ENCODE measurements at places on chromosomes 5 and 9.
A peak's percentile ranks its signal among the peaks of the same experiment; 100 is the strongest.

DNA sequence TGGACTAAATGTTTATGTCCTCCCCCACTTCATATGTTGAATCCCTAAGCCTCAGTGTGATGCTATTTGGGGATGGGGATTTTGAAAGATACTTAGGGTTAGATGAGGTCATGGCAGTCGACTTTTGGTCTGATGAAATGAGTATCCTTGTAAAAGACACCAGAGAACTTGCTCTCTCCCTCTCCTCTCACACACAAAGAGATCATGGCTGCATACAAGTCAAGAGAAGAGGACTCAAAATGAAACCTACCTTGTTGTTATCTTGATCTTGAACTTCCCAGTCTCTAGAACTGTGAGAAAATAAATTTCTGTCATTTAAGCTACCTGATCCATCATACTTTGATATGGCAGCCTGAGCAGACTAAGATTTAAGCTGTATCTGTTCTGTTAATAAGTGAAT is 144.0 kb upstream of the HAPLN1 start:
- no peak for DNase-seq

DNA sequence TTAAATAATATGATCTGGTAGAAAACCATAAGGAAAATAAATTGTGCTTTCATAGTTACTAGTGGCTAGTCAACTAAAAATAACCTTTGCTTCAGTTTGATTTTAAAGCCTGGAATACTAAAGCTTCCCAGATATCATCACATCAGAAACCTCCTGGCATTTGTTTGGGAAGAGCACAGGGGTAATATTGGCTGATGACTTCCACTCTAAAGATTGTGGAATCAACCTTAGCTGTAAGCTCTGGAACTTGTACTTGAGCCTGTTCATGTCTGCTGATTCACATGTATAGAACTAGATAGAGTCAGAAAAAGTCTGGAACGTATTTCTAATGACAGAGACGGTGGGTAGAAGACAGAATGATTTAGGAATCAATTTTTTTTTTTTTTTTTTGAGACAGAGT is 345.0 kb downstream of the CWC27 start:
- no peak for DNase-seq

DNA sequence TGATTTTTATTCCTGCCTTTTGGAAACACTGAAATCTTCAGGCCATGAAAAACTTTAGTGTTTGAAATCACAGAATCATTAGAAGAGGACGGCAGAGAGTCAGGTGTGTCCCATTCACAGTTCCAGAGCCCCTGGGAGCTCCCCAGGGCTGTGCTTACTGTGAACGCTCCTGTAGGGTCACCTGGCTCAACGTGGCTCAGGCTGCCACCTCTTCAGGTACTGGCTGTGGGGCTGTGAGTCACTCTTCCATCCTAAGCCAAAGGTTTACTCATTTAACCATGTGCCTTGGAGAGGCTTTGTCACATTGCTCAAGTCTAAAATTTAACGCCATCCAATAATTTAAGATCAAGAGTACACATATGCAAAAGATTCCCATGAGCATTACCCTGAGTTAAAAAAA is 50.2 kb upstream of the FSTL4 start:
- no peak for DNase-seq

DNA sequence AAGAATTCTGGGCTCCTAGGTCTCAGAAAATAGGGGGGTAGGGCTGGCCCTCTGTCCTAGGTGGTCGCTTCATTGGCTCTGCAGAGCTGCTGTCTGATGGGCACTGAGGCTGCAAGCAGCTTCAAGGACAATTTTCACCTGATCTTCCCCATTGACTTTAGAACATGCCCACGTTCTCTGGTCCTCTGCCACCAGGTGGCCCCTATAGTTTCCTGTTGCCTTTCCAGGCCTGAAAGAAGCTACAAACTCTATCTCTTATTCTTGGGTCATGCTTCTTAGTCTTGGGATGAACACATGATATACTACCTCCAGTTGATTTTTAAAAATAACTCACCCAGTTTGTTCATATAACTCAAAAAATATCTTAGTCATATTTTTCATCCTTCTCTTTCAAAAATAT is 26.3 kb downstream of the SPZ1 start:
- peak; percentile 6 for DNase-seq

GRCh38 chr5:133610489-133611356 is 1.6 kb downstream of the FSTL4 start:
- DNase-seq = no peak

DNA sequence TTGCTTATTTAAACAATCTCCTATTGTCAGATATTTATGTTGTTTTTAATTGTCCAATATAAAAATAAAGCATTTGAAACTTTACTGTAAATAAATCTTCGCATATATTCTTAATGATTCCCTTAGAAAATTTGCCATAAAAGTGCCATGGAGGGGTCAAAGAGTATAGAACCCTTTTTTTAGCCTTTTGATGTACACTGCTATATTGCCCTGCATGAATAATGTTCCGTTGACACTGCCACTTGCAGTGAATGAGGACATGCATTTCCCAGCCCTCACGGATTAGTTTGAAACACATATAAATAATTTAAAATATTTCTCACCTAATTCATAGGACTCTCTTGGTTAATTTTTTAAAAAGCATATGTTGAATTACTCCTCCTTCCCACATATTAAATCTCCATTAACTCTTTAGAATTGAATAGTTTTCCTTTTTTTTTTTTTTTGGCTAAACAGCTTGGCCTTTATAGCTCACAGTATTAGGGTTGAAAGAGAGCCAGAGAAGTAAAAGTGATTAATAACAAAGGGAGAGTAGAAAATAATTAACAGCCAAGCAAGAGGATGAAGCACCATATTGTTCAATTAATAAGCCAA is 129.8 kb upstream of the SGCD start:
- no peak for DNase-seq

DNA sequence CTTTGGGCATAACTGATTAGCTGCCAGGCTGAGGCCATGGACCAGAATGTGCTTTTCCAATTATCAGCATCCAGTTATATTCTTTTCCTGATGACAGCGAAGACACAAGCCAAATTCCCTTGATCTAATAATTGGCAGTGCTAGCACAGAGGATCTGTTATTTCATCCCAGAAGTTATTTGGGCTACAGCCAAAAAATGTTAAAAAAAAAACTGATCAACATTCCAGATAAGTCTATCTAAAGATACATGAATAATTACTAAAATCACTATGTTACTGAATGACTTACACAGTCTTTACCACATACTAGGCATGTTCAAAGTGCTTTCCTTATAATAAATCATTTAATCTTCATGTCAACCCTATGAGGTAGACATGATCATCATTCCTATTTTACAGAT is 13.5 kb upstream of the PDZD2 start:
- DNase-seq = no peak

DNA sequence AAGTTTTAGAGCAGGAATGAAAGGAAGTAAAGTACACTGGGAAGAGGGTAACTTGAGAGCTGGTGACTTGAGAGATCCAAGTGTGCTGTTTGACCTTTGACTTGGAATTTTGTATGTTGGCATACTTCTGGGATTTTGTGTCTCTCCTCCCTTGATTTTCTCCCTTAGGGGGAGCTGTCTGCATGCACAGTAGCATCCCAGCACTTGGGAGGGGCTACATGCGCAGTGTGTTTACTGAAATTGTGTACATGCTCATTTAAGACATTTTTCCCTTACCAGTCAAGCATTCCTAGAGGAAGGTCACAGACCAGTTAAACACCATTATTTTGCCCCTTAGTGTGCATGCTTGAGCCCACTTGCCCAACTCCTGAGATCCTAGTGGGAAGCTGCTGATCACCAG is 120.1 kb downstream of the ZNF622 start:
- DNase-seq = no peak

DNA sequence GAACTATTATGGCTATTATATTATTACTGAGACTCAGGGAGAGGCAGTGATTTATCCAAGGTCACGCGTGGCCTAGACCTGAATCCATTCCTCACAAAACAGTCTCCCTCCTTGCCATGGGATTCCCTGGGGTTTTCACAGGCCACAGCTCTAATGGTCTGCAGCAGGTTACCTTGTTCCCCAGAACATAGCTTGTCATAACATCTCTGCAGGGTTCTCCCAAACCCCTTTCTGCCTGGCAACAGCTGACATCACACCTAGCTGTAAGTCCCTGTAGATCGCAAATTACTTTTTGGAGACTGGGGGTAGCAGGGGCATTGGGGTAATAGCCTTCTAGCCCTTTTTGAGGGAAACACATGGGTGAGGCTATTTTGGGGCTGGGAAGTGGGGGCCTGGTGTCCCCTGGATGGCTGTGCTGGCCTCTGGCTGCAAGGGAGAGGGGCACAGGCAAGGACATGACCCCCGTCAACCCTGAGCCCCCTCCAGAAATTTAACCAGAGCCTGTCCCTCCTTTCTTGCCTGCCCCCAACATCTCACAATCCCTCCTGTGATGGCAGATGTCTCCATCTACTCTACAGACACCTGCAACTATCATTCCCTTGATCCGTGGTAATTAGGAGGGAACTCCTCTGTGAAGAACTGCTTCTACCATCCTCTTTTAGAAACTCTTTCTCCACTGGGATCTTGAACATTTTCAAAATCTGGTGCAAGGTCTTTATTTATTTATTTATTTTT is 1.3 kb downstream of the CD74 start:
- peak; percentile 41 for DNase-seq

- DNase-seq = no peak
These were observed 1.0 kb downstream of the FOXE1 start for GRCh38 chr9:97853844-97854695.

DNA sequence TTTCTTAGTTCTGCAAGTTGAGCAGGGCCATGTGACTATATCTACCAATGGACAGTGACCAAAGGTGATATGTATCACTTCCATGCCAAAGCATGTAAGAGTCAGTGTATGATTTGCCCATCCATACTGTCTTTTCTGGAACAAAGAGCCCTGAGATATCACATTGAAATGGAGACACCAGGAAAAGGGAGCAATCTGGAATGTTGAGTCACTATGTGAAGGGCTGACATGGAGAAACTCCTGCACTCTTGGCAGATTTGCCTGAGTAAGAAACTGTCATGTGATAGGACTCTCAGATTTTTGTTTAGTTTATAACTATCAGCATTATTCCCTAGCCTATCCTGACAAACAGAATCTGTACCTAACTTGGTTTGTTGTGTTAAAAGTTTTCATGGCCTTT is 29.8 kb upstream of the TMEM161B start:
- DNase-seq = no peak

GRCh38 chr5:178411083-178411482 is 178.5 kb upstream of the PHYKPL start:
- no peak for DNase-seq

DNA sequence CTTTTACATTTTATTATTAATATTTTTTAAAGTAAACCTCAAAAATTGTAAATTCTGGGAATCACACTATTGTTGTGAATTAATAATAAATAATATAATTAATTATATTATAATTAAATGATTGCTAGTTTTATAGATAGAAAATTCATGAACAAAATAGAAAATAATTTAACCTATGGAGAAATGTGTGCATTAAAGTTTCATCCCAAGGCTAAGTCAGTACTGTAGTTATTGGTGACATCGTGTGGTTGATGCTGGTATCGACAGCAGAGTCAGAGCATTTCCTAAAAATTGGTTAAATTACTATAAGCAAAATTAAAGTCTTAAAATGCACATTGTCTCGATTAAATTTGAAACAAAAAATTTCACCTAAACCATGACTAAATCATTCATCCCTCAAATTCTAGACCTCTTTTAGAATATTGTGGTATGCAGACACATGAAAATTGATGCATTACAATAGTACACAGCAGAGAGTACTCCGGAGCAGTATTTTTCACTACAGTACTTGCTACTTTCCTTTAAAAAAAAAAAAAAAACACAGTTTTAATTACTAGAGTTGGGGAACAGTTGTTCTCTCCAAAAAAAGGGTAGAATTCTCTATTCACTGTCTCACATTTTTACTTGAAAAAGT is 73.9 kb downstream of the RORB start:
- no peak for DNase-seq

DNA sequence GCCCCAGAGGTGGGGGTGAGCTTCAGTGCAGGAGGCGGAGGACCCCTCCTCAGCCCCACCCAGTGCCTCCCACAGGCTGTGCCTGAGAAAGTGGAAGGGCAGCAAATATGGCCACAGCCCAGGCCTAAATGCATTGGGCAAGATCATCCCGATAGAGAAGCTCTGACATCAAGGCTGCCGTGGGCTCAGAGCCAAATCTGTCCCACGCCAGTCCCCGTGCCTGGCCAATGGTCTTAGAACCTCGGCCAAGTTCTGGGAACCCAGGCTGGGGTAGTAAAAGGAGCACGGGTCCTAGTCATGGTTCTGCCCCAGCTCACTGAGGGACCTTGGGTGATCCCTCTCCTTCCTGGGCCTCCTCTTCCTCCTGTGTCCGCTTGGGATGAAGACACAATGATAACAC is 27.7 kb upstream of the TNIP1 start:
- no peak for DNase-seq

GRCh38 chr5:110752953-110753352 is 14.1 kb downstream of the SLC25A46 start:
- no peak for DNase-seq

- DNase-seq = no peak
These were observed 138.1 kb downstream of the ATPSCKMT start for GRCh38 chr5:10111571-10111970.

DNA sequence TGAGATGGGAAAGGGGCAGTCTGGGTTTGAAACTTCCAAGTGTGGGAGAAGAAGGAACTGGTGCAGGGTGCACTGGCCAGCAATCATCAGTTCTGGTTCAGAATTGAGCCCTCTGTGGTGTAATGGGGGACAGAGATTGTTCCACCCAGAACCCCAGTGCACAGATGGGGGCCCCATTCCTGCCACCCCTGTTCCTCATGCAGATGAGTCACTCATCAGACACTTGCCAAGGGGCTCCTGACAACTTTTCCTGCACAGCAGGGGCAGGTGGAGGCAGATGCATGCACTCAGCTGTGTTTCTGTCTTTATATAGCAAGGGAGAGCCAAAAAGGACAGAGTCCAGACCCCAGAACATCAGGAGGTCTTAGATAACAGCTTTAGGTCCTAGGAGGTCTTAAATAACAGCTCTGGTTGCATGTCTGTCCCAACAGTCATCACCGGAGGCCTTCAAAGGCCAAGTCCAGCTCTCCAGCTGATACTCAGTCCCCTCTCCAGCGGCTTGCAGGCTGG is 252.9 kb downstream of the HSPA4 start:
- no peak for DNase-seq

- DNase-seq = no peak
These were observed 17.8 kb upstream of the BHMT start for GRCh38 chr5:79093762-79094161.

DNA sequence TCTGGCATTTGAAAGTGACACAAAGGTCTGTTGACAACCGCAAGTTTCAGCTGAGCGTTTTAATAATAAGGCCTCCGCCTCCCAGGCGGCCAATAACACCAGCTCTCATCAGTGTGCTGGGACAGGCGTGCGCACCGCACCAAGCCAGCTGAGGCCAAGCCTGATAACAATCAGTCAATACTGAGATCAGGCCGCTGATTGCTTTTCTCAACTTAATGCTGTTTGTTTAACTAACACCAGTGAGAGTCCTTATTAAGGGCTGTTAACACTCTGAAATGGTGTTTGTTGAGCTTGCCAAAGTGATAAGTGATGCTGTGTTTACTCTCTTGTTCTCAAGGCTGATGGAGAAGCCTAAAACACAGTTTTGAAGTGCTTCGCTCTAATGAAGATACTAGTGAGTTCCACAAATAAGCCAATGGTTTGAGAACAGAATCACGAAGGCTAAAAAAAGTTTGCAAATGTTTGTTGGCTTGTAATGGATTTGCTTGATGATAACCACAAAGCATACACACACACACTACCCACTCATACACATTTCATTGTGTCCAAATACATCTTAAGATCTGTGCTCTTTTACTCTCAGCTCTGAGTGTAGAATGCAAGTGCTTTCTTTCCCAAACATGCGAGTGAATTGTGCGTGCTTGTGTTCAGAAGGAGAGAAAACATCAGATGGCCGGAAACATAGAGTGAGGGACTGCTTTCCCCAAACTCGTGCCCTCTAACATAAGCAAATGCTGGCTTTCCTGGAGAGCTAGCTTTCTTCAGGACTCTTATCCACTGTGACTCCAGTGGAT is 330.4 kb upstream of the KLF4 start:
- DNase-seq = no peak

Data from stimulated activated CD4-positive, alpha-beta T cell treated with anti-CD3 and anti-CD28 coated beads, Interleukin-1b, Interleukin-23, amount 100 ng/mL, for 24 hours (primary cell).